ENCODE measurements at places on chromosomes 16 and 17. TPM values are rescaled to one million over a fixed set of nuclear protein-coding genes. Genes with fewer than 3 reads are reported as not detected.

- DNase-seq, result peak; percentile 51
Observed at GRCh38 chr17:81090361-81091136, 55.6 kb downstream of the BAIAP2 start.

KRT20 gene
- total RNA-seq, result not detected

GRCh38 chr17:83175822-83176622 is 96.6 kb downstream of the METRNL start:
- DNase-seq, result no peak

CDRT15L2 gene
- not detected for total RNA-seq

KRT33A gene
- not detected for total RNA-seq

GRCh38 chr16:79969458-79969857 is 368.9 kb upstream of the MAF start:
- no peak for DNase-seq

GRCh38 chr16:46884513-46885293 is 541 bp downstream of the GPT2 start:
- DNase-seq, result no peak

TEX19 gene
- 0.06 TPM for total RNA-seq

- DNase-seq, result no peak
Observed at GRCh38 chr16:356741-357140, 4.2 kb upstream of the AXIN1 start.

DNA sequence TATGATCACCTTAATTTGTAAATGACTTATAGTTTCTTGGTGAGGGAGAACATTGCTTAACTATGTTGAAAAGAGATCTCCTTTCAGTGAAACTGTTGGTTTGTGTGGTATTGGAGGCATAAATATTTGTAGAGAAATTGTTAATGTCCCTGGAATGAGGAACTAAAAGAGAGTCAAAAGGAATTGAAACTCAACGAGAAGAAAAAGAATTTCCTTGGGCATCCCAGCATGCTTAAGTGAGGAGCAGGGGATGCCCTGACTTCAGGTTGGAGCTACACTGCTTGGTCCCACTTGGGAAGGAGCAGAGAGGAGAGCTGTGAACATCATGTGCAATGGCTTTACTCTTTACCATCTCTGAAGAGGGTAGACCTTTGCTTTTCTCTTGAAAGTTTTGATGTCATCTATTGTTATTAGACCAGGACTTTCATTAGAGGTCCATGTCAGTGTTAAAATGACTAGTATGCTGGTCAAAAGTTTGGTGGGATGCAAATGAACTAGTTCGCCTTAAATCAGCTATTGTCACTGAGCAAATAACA is 21.7 kb downstream of the KRT23 start:
- peak; percentile 51 for DNase-seq

- no peak for DNase-seq
Observed at GRCh38 chr16:70689035-70689969, 3.4 kb upstream of the MTSS2 start.

KRT33B gene
- total RNA-seq, result not detected

GRCh38 chr17:75919611-75920010 is 14.9 kb upstream of the MRPL38 start:
- DNase-seq, result no peak

DNA sequence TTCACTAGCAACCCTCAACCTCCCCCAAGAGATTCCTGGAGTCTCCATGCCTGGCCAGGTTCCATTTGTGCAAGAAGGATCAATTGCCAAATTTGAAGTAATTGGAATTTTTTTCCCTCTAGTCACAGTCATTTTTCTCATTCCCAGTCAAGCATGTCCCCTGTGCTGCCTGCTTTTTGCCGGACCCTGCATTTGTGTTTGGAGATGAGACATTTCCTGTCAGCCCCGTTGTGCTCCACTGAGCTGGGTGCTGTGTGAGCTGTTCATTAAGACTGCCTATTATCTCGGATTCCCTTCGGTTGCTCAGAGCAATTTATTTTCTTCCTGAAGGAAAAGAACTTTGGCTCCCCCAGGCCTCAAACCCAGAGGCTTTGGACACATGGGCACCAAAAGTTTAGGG is 201.0 kb upstream of the NLRP1 start:
- DNase-seq, result peak; percentile 43

C17orf100 gene
- 0.45 TPM for total RNA-seq

DNA sequence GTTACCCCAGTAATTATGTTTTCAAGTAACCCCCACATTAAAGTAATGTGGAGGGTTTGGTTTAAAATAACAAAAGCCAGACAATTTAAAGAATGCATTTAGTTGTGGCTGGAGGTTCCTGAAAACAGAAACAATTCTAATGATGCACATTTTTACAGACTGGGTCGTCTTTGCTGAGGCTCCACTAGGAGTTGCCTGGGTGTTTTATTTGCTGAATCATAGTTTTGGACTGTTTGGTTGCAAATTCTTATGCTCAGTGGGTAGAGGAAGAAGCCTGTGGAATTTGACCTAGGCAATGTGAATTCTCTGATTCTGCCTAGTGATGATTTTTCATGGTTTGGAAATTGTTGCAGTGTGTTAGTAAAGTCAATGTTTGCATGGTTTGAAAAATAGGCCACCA is 16.3 kb downstream of the SHISA9 start:
- DNase-seq, result peak; percentile 83

GRCh38 chr16:50988441-50988840 is 162.6 kb downstream of the SALL1 start:
- DNase-seq, result no peak

- no peak for DNase-seq
Observed at GRCh38 chr17:31130286-31131224, 35.8 kb downstream of the NF1 start.

GRCh38 chr17:17376362-17376761 is 73.2 kb downstream of the NT5M start:
- DNase-seq, result no peak

DNA sequence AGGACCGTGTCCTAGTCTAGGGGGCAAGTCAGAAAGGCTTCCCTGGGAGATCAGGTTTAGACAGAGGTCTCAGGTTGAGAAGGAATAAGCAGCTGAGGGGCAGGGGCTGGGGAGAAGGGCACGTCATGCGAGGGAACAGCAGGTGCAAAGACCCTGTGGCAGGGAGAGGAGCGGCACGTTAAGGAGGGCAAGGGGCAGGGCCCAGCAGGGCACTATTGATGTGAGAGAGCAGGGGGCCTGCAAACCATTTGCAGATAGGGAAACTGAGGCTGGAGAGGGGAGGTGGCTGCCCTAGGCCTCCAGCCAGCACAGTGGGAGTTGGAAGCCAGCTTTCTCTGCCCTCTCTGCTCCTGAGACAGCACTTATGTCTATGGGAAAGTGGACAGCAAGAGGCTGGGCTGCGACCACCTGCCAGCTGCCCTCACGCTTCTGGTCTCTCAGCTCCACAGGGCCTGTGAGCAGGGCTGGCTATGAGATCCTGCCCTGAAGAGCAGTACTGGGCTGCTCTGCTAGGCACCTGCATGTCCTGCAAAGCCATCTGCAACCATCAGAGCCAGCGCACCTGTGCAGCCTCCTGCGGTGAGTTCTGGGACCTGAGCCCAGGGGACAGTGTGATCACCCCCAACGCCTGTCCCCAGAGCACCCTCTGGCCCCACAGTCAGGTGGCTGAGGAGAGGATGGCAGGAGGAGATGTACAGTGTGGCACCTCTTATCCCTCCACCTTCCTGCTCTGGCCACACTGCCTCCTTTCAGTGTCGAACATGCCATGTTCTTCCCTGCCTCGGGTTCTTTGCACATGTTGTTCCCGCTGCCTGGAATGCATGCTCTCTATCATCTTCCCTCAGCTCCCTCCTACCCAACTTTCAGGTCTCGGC is 61.5 kb downstream of the USP22 start:
- DNase-seq, result no peak

- DNase-seq, result no peak
Observed at GRCh38 chr17:74857191-74857590, 2.5 kb downstream of the GRIN2C start.

WNT3 gene
- 1.0 TPM for total RNA-seq

DNA sequence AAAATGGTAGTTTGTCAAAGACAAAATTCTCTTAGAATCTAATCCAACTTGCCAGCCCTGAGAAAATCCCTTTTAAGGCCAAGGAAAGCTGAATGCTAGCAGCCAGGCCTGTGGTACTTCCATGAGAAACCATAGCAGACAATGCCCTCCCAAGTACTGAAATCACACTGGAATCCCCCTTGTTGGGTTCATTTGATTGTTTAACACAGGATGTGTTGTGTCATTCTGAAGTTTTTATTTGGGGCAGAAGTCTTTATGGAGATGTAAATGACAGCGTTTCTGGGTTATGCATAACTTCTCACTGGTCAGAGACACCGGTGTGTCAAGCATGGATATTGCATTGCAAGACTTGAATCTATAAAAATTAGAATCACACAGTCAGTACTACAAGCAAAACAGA is 6.0 kb upstream of the ARL2BP start:
- DNase-seq, result no peak

SMIM22 gene
- total RNA-seq, result not detected

OR3A2 gene
- not detected for total RNA-seq

DNA sequence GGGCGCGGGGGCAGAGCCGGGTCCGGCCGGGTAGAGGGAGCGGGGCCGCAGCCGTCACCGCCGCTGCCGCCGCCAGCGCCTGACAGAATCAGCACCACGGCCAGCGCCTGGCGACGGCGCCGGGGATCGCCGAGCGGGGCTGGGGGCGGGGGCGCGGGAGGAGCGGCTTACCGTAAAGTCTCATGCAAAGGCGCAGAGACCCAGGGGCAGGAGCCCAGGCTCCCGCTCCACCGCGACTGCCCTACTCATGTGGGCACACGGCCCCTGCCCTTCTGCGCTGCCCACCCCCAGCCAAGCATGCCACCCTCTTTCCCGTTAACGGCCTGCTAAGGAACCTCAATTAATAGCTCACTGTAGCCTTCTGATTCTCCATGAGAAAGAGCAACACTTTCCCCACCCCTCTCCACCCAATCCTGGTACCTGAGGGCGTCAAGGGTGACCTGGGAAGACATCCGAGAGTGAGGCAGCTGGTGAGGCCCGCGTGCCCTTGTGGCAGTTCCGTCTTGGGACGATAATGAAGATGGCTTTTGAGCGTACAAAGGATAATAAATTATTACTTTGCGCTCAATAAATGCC is at the start of gene SEZ6:
Gene SEZ6, minus strand, starts transcription at position 98 of the 576 bp plus-strand sequence. CDS start 164 bp downstream, outside the sequence.
- peak; percentile 52 for DNase-seq

CPSF4L gene
- not detected for total RNA-seq

KRTAP4-5 gene
- total RNA-seq, result not detected

DNA sequence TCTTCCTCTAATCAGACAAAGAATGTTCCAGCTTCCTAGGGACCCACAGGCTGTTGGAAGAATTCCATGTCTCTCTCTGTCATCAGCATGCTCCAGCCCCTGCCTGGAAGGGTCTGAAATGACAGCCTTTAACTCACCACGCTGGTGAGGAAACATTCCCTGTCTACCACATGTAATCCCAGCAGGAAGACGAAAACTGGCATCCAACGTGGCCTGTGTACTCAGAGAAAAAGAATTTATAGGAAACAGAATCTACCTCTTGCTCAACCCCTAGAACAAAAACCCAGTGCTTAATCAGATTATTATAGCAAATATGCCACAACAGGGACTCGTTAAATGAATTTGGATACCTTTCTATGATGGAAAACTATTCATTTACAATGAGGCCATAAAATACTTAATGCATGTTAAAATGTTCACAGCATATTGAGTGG is 147.3 kb upstream of the FOXF1 start:
- peak; percentile 80 for DNase-seq

DNA sequence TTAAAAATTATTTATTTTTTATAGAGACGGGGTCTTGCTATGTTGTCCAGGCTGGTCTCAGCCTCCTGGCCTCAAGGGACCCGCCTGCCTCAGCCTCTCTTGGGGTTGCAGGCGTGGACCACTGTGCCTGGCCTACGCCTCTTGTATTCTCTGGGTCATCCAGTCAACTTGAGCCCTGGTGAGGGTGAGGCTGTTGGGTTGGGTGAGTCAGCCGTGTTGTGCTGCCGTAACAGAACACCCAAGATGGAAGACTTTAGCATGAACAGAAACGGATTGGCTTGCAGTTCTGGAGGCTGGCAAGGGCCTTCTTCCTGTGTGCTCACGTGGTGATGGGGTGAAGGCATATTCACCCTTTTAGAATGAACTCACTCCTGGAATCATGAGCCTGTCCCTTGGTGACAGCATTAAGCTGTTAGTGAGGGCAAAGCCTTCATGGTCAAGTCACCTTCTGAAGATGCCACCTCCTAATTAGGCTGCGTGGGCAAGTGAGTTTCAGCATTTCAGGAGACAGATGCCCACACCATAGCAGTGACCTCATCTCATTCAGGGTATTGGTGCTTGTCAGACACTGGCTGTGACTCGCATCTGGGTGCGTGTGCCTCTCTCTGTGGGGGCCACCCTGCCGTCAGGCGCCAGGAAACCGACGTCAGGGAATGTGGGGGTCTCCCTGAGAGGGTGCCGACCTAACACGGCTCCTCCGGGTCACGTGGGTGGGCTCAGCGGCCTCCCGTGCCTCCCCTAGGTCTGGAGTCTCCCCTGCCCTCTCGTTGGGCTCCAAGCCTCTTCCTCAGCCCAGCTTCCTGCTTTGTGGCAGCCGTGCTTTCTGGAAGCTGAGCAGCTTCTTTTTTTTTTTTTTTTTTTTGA is 49.8 kb downstream of the WDR45B start:
- peak; percentile 73 for DNase-seq

DNA sequence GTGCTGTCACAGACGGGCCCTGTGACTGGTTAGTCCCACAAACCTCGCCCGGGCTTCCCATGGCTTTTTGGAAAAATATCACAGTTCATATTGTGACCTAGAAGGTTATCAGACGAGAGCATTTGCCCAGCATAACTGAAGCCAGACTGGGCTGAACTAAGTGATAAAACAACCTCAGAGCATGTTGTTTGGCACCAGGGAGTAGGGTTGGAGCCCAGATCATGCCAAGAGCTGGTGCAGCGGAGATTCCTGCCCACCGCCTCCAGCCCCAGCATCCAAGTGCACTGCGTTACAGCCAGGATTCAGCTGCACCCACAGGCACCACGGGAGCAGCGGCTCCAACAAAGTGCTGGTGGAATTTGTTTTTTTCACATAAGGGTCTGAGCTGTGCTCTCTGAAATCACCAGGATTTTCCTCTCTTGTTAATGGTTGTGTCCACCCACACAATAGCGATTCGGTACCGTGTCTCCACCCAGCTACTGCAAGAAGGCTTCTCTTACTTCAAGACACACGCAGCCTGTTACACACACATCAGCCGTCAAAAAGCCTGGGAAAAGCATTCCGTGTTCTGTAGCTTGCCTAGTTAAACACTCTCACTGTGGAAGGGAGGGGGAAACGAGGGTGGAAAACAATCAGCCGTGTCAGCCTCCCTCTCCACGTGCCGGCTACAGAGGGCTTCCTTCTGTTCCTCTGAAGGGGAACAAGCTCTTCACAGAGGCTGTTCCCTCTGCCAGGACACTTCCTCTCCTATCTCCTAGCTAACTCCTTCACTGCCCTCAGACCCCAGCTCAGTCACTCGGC is 273.8 kb downstream of the C16orf95 start:
- no peak for DNase-seq

DNA sequence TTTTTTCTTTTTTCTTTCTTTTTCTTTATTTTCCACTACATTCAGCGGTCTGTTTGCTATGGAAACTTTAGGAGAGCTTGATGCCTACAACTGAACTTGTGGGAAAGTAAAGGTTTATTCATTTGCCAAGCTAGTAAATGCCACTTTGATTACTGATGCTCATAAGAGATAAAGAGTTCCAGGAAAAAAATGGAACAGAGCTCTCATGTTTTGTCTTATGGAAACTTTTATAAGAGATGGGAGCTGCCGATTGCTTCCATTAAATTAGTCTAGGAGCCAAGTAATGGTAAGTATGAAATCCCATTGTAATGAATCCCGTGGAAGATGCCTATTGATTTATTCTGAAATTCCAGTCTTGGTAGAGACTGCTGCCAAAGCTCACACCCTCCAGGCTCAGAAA is 7.1 kb downstream of the ANKFN1 start:
- DNase-seq, result no peak
